ENCODE measurements at places on chromosomes 5 and 9.

GRCh38 chr9:121362813-121363621, 7.0 kb downstream of the STOM start:
- no peaks in the 10 kb centered on the region for H3K27me3 ChIP-seq
- peak overlapping the region; percentile 54 for H3K4me3 ChIP-seq
- H3K27ac ChIP-seq: peak overlapping the region; percentile 66
- H3K36me3 ChIP-seq: peaks cover 72% of the 10 kb centered on the region

DNA sequence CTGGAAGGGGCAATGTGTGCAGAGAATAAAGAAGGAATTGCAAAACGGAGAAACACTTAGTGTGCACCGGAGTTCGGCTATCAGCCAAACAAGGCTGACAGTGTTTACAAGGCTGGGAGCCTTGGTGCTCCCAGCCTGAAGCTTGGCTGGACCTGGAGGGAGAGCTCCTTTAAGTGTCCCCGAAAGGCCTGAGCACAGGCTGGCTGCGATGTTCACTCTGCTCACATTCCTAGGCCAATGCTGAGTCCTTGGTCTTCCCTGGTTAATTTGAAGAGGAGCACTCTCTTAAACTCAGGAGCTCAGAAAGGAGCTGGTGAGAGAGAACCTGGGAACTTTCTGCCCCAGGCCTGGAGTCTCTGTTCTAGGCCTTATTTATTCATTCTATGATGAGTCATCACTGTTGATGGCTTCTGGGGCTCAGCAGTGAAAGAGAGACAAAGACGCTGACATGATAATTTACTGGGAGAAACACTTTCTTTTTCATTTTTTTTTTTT, 88.6 kb upstream of the MYO10 start:
- peaks cover 10% of the 10 kb centered on the region for H3K4me1 ChIP-seq
- H3K36me3 ChIP-seq: no peaks in the 10 kb centered on the region
- no peaks in the 10 kb centered on the region for H3K27me3 ChIP-seq
- peak overlapping the region; percentile 68 for H3K27ac ChIP-seq
- DNase-seq: peak; percentile 71

GRCh38 chr9:13728131-13728530, 448.6 kb upstream of the MPDZ start:
- peaks cover 32% of the 10 kb centered on the region for H3K4me1 ChIP-seq
- no peak overlapping the region for H3K4me3 ChIP-seq
- no peaks in the 10 kb centered on the region for H3K36me3 ChIP-seq

GRCh38 chr5:532521-533242, 8.4 kb upstream of the SLC9A3 start:
- H3K4me3 ChIP-seq: no peak overlapping the region
- peaks cover 48% of the 10 kb centered on the region for H3K27me3 ChIP-seq
- H3K27ac ChIP-seq: no peak overlapping the region
- H3K4me1 ChIP-seq: no peaks in the 10 kb centered on the region

DNA sequence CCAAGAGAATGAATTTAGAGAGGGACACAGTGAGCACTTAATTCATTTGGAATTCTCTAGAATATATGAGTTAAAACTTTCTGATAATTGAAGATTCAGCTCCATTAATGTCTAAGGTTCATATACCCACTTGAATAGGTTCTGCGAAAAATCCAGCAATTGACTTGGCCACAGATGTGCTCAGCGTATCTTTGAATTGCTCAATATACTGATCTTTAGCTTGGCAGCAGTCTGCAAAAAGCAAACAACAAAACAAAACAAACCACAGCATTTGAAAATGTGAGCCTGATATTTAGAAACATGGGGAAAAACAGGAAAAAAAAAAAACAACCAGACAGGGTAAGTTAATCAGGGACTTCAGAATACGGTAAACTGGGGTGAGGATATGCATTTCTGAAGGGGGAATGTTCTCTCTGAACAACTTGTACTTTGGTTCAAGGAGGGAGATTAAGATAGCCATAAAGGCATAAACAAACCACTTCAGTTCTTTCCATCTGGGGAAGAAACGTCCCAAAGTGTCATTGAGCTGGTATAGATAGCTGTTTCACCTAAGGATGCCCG, 21.4 kb downstream of the AGXT2 start:
- H3K4me1 ChIP-seq: peaks cover 6% of the 10 kb centered on the region
- H3K36me3 ChIP-seq: no peaks in the 10 kb centered on the region
- no peak for DNase-seq
- H3K27ac ChIP-seq: no peak overlapping the region

GRCh38 chr9:23563517-23563916, 262.5 kb downstream of the ELAVL2 start:
- H3K4me1 ChIP-seq: no peaks in the 10 kb centered on the region
- no peaks in the 10 kb centered on the region for H3K36me3 ChIP-seq
- H3K27me3 ChIP-seq: no peaks in the 10 kb centered on the region
- no peak overlapping the region for H3K4me3 ChIP-seq
- H3K27ac ChIP-seq: no peak overlapping the region
